ENCODE measurements at places on chromosomes 3 and 15. TPM values are rescaled to one million over a fixed set of nuclear protein-coding genes. Genes with fewer than 3 reads are reported as not detected.

CCR8 gene
- total RNA-seq = not detected

OCA2 gene
- 0.41 TPM for total RNA-seq

- no peak overlapping the region for H3K27ac ChIP-seq
- H3K4me1 ChIP-seq = no peaks in the 10 kb centered on the region
- DNase-seq = no peak
- H3K36me3 ChIP-seq = no peaks in the 10 kb centered on the region
- H3K4me3 ChIP-seq = no peak overlapping the region
These were observed 22.3 kb downstream of the GRM2 start for GRCh38 chr3:51729042-51729633.

- H3K27me3 ChIP-seq = no peaks in the 10 kb centered on the region
- H3K27ac ChIP-seq = no peak overlapping the region
- H3K36me3 ChIP-seq = peaks cover 32% of the 10 kb centered on the region
- no peak overlapping the region for H3K4me3 ChIP-seq
- no peak for DNase-seq
These were observed 63.2 kb downstream of the HCN4 start for GRCh38 chr15:73305331-73306211.

DNA sequence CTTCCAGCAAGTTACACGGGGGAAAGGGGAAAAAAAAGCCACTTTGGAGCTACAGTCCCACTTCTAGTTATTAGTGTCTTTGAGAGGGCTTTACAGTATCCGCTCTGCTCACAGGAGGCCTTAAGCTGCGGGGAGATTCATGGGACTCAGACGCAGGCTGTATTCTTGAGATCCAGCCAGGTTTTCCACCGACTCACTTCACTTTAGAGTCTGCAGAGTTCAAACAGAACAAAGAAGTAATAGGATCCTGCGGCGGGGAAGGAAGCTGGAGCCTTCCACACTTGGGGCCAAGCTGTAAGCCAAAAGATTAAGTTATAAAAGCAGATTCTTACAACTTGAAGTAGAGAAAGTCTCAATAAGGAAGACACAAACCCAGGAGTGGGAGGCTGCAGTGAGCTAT lies 60.2 kb upstream of the FAM174B start:
- no peak for DNase-seq
- H3K36me3 ChIP-seq = no peaks in the 10 kb centered on the region
- no peak overlapping the region for H3K4me3 ChIP-seq
- H3K4me1 ChIP-seq = peaks cover 7% of the 10 kb centered on the region
- H3K27me3 ChIP-seq = no peaks in the 10 kb centered on the region

- H3K36me3 ChIP-seq = no peaks in the 10 kb centered on the region
- no peak overlapping the region for H3K4me3 ChIP-seq
- H3K27ac ChIP-seq = no peak overlapping the region
- DNase-seq = no peak
- peaks cover 6% of the 10 kb centered on the region for H3K4me1 ChIP-seq
- H3K27me3 ChIP-seq = no peaks in the 10 kb centered on the region
These were observed 116.8 kb downstream of the GALK2 start for GRCh38 chr15:49286649-49287404.

Data from gastrocnemius medialis (tissue), 4 donors.